ENCODE measurements at places on chromosomes 7 and 10.

GRCh38 chr7:126776498-126776897, 476.2 kb downstream of the GRM8 start:
- no peak for DNase-seq

DNA sequence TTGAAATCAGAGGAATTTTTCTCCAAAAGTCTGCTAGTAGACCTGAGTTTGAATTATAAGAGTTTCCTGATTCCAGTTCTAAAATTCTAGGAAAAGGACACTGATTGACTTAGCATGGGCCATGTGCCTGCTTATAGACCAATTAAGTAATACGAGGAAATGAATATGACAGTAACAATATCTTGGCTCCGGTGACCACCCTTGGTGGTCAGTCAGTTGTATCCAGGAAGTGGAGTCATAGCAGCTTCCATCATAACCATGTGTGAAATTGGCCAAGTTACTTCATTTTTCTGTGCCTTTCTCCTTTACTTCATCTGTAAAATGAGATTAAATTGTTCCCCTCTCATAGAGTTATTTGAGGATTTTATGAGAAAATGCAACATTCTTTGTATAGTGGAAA, 66.9 kb downstream of the MTPAP start:
- DNase-seq: no peak

- peak; percentile 48 for DNase-seq
Observed at GRCh38 chr7:26691406-26691805, 173.0 kb downstream of the SKAP2 start.

DNA sequence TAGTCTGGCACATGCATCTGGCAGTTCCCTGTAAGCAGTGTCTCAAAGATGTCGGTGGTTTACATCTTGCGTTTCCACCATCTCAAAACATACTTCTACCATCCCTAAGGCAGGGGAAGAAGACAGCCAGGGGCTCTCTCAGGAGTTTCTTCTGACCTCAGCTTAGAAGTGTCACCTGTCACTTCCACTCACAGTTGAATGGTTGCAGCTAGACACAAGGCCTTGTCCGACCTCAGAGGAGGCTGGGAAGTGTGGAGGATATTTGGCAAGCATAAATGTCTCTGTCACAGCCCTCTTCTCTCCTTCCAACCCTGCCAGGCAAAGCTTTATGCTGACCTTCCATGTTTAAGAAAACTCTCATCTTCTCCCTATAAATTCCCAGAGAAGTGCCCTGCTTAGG, 193.3 kb downstream of the HERPUD2 start:
- DNase-seq: no peak

DNA sequence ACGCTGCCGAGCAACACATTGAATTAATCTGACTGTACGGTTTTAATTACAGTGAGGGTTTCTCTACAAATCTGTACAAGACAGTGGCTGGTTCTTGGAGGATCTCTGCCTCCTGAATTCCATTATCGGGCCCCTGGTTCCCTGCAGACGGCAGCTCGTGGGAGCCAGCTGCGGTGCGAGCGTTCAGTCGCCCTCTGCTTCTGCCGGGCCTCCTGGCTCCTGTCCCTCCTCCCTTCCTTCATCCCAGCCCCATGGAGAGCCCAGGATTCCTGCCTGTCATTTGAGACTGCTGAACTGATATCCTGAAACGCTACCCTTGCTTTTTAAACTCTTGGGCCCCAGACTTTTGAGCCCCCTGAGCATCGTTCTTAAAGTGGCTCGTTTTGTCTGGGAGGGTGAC, 6.6 kb upstream of the DLX6 start:
- DNase-seq: no peak
